ENCODE measurements at places on chromosomes 2 and 18. TPM values are rescaled to one million over a fixed set of nuclear protein-coding genes. Genes with fewer than 3 reads are reported as not detected.

GRCh38 chr2:106038601-106039375, 155.3 kb downstream of the UXS1 start:
- DNase-seq = no peak

- DNase-seq = peak; percentile 93
Measured at GRCh38 chr2:196987649-196988364, 61.3 kb upstream of the PGAP1 start.

Gene INHA
- 0.64 TPM for total RNA-seq

DNA sequence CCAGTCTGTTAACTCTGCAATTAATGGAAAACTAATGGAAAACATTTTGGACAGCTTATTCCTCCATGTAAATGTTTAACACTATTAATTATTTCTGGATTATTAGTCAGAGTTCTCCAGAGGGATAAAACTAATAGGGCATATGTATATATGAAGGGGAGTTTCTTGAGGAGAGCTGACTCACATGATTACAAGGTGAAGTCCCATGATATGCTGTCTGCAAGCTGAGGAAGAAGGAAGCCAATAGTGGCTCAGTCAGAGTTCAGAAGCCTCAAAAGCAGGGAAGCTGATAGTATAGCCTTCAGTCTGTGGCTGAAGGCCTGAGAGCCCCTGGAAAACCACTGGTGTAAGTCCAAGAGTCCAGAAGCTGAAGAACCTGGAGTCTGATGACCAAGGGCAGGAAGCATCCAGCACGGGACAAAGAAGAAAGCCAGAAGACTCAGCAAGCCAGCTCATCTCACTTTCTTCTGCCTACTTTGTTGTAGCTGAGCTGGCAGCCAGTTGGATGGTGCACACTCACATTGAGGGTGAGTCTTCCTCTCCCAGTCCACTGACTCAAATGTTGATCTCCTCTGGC, 136.0 kb downstream of the PTH2R start:
- DNase-seq = no peak

GRCh38 chr2:217857624-217858506, 144.9 kb downstream of the TNS1 start:
- DNase-seq = no peak

GRCh38 chr18:48475635-48476549, 62.9 kb upstream of the CTIF start:
- peak; percentile 70 for DNase-seq

- no peak for DNase-seq
Measured at GRCh38 chr2:128026448-128027277, 1.2 kb downstream of the SAP130 start.

DNA sequence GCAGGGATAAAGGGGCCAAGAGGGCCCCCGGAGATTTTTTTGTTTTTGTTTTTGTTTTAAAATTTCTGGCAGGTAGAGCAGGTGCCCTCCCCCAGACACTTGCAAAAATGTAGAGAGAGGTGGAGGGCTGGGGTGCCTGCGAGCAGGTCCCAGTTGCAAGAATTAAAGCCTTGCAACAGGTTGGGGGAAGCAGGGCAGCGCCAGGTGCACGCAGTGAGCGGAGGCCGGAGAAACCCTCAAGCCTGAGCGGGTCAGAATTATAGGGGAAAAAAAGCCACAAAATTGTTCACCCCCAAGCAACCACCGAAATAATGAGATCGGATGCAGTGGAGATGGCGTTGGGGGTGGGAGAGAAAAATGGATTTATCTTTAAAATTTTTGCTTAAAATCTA, 527 bp downstream of the IGFBP5 start:
- DNase-seq = no peak

Data from NCI-H460 (cell line).